RWPE2 (cell line): ENCODE measurements at places on chromosomes 5 and 9.

DNA sequence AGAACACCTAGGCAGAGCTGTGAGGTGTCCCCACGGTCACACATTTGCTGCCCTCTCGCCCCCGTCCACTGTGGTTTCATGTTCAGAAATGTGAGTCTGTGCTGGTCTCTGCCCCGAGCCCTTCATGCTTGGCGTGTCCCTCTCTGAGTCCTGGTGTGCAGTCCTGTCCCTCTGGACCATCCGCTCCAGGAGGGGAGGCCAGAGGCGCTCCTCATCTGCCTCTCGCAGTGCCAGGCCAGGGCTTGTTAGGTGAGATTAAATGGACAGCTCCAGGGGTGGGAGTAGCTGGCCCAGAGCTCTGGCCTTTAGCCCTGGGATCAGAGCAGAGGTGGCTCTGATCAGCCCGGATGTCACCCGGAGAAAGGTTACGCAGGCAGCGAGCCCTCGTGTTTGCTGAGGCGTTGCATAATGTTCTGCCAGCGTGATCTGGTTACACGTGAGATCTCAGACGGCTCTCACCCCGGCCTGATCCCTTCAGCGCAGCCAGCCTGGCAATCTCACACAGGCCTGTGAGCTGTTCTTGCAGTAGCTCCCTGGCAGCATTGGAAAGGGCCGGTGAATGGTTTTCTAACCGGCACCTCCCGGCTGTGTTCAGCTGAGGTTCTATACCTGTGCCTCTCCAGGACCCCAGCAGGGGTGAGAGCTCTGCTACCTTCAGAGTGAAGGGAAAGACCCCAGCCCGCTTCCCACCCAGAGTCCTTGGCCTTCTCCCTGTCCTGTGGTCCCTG lies 24.5 kb downstream of the PTGES2 start:
- no peak for DNase-seq

- no peak for DNase-seq
These were observed 47.4 kb downstream of the MYO10 start for GRCh38 chr5:16888694-16889124.

- DNase-seq, result no peak
These were observed 920.5 kb downstream of the TLE4 start for GRCh38 chr9:80492221-80492620.

- no peak for DNase-seq
These were observed 136.4 kb downstream of the ZSWIM6 start for GRCh38 chr5:61468483-61468865.

- DNase-seq, result peak; percentile 56
These were observed 9.0 kb upstream of the AK1 start for GRCh38 chr9:127886401-127886972.

- no peak for DNase-seq
These were observed 52.9 kb downstream of the LRSAM1 start for GRCh38 chr9:127503947-127504886.

DNA sequence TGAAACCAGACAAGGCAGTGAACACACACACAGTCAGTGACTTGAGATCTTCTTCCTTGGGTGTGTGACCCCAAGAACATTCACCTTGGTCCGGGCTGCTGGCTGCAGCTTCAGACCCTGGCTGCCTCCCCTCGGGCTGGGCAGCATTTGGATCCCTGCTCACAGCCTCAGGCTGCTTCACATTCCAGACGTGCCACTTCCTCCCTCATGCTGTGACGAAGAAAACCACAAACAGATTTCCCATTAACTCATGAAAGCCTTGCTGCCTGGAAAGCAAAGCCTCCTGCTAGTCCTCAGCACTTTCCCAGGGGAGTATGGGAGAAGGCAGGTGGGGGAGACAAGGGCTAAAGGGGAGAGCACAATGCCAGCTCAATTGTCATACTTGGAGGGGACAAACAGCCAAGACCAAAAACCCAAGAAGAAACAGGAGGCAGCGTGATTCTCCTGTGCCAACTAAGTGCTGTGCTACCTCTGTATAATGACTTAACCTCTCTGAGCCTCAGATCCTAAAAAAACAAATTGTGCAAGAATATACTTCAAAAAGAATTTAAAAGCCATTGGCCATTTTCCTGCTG lies 594.6 kb upstream of the BRINP1 start:
- DNase-seq, result no peak

DNA sequence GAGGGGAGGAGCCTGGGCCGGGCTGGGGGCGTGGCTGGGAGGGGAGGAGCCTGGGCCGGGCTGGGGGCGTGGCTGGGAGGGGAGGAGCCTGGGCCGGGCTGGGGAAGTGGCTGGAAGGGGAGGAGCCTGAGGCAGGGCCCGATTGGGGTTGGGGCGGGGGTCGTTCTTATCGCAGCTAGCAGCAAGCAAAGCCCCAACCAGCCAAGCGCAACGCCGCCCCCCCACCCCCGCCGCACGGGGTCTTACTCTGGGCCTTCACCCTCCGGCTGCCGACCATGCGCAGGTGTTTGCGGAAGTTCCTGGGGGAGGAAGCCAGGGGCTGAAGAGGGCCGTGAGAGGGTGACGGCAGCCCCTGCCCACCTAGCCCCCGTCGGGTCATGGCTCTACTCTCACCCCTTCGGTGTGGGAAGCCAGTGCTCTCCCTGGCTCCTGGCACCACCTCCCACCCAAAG lies 5.0 kb downstream of the NSMF start:
- peak; percentile 76 for DNase-seq

- DNase-seq, result no peak
These were observed 14.1 kb downstream of the UBE2D2 start for GRCh38 chr5:139575313-139575646.

GRCh38 chr9:347667-348292 lies 133.1 kb downstream of the DOCK8 start:
- no peak for DNase-seq

DNA sequence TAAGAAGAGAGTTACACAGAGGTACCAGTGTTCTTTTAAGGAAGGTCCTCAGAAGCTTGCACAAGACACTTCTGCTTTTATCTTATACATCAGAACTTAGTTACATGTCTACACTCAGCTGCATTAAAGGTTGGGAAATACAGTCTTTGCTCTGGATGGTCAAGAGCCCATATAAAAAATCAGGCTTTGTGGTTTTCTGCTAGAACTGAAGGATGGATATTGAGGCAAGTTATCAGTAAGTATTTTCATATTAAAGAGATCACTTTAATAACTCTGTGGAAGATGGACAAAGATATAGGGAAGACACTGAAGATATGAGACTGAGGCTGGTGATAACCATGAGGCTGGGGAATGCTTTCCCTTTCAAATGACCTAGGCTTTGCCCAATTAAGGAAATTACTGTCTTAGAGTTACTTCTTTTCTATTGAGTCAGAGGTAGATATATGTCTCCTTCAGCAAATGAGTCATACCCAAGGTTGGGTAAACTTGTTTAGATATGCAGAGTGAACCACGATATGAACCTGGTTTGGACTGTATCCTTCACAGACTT lies 87.0 kb upstream of the TNC start:
- DNase-seq, result no peak

- DNase-seq, result no peak
These were observed 18.5 kb downstream of the NAIF1 start for GRCh38 chr9:128048663-128049062.

GRCh38 chr9:94002316-94003140 lies 47.4 kb upstream of the BARX1 start:
- DNase-seq, result no peak

DNA sequence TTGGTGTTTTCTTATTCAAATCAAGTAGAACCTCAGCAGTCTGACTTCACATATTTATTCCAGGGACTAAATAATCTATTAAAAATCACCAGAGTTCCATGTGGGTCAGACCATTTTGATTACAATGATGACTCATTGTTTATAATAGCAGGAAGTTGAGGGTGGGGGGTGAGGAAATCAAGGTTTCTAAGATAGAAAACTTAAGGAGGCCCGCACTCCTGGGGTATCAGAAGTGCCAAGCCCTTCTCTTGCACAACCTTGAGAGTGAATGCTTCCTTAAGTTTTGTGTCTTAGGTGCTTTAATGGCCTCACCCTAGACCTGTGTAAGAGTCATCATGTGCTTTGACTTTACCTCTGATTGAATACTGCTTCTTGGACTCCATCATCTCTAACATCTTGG lies 31.9 kb upstream of the NPR3 start:
- DNase-seq, result no peak

DNA sequence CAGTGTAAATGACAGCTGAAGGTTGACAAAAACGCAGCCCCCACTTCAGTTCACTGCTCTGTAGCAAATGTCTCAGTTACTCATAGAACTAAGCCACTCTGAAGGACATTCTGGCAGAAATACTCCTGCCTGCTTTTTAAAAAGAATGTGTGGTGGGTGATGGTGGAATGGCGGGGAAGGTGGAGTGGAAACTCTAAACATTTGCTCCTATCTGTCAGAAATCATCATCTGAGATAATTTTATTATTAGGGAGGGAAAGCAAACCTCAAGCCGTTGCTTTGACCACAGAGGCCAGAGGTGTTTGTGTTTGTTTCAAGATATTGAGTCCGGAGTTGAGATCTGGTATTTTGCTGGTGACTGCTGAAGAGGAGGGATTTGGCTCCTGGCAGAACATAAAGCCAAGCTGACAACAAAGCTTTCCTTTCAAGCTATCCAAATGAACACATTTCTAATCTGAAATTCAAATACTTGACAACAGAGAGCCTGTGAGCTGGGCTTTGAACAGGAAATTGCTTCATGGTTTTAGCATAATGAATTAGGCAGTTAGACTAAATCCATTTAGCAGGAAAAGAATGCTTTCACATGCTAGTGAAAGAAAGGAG lies 362.7 kb downstream of the CSNK1G3 start:
- DNase-seq, result no peak

- no peak for DNase-seq
These were observed 25.3 kb downstream of the FAF2 start for GRCh38 chr5:176473335-176474006.

DNA sequence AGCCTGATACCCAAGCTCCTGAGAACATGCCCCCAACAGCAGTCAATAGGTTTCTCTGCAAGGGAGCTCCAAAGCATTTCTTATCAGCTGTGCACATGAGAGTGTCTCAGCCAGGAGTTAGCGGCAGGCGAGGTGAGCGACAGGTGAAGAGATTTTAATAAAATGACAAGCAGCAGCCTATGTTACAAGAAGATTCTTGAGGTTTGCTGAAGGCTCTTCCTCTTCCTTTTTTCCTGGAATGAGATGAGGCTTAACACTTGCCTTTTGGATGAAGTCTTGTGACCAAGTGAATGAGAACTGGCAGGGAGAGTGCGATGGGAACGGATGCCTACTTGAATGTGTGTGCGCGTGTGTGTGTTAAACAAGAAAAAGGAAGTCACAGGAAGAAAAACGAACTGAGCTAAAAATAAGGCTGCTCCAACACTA lies 76.1 kb downstream of the SHB start:
- DNase-seq, result no peak

GRCh38 chr5:34929134-34929719 lies at the start of gene DNAJC21:
DNAJC21 (plus strand) TSS chr5:34929559; CDS start chr5:34929820, 261 bp downstream.
- peak; percentile 99 for DNase-seq

GRCh38 chr5:120103495-120103894 lies 360.6 kb upstream of the PRR16 start:
- no peak for DNase-seq

DNA sequence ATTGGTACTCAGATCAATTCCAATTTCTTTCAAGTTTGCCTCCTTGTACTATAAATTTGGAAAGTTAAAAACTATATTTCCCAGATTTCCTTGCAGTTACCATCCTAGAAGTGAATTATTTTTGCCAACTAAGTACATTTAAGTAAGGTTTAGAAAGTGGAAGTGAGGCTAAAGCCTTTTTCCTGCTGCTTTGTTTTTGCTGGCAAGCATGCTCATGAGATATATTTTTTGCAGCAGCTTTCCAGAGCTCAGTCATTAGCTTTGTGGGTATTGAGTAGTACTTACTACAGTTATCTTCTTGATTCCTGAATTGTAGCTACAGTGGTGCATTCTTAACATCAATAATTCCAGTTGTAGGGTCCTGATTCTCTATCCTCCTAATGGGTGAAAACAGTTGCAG lies 3.5 kb upstream of the BTF3 start:
- no peak for DNase-seq

- DNase-seq, result no peak
These were observed 124.0 kb upstream of the ERCC6L2 start for GRCh38 chr9:95751520-95751790.

GRCh38 chr9:83477571-83477970 lies 60.6 kb downstream of the FRMD3 start:
- no peak for DNase-seq

- no peak for DNase-seq
These were observed 206.2 kb downstream of the CEMIP2 start for GRCh38 chr9:71562140-71562539.

DNA sequence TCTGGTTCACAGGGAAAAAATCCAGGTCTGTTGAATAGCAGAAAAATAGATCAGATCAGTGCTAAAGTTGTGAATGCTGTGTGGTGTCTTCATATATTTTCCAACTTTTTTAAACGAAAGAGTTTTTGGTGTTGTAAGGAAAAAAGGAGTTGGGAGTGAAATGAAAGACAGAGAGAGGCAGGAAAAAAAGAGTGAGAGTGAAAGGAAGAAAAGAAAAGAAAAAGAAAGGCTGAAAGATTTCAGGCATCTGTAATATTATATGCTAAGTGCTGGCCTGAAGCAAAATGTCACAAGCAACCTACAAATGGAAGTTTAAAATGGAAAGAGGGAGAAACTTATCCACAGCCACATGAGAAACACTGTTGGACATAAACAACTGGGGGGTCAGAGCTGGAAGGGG lies 124.4 kb downstream of the EBF1 start:
- no peak for DNase-seq

DNA sequence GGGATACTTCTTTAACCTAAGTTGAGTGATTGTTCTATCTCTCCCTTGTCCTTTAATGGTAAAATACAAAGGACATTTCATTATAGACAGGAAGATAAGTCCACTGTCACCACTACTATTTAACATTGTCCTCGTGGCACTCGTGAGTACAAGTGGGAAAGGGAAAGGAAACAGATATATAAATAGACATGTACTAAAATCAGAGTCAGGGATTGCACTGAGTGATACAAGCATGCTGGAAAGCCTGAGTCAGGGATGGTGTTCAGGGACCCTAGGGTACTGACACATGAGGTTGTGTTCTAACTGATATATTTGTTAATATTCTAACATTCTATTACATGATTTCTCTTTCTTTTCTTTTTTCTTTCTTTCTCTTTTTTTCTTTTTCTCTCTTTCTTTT lies 74.8 kb upstream of the FAM170A start:
- no peak for DNase-seq

GRCh38 chr9:72309364-72310133 lies 55.5 kb downstream of the ZFAND5 start:
- DNase-seq, result no peak

- DNase-seq, result no peak
These were observed 32.4 kb downstream of the GOLGA2 start for GRCh38 chr9:128243215-128244018.

GRCh38 chr5:34554641-34555040 lies 101.5 kb upstream of the RAI14 start:
- DNase-seq, result no peak

DNA sequence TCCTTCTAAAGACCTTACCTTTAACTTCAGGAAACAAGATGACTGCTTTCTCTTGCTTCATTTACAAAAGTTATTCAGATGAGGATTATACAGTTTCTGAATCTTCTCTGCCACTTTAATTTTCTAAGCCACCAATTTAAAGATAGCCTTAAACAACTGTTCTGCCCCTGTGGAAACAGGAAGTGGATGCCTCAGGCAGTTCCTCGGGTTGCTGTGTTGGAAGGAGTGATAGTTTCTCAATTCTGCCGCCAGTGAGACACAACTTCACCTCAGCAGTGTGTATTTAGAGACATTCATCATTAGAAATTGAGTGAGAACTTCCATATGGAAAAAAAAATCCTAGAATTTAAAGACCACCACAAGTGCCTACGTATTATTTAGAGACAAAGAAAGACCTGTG lies 475.1 kb upstream of the WWC1 start:
- peak; percentile 69 for DNase-seq

GRCh38 chr5:61332358-61332749 lies 296 bp downstream of the ZSWIM6 start:
- peak; percentile 74 for DNase-seq
